ENCODE measurements at places on chromosomes 16 and 17.

GRCh38 chr17:10727192-10727591 lies 2.6 kb downstream of the TMEM220 start:
- no peak for DNase-seq

DNA sequence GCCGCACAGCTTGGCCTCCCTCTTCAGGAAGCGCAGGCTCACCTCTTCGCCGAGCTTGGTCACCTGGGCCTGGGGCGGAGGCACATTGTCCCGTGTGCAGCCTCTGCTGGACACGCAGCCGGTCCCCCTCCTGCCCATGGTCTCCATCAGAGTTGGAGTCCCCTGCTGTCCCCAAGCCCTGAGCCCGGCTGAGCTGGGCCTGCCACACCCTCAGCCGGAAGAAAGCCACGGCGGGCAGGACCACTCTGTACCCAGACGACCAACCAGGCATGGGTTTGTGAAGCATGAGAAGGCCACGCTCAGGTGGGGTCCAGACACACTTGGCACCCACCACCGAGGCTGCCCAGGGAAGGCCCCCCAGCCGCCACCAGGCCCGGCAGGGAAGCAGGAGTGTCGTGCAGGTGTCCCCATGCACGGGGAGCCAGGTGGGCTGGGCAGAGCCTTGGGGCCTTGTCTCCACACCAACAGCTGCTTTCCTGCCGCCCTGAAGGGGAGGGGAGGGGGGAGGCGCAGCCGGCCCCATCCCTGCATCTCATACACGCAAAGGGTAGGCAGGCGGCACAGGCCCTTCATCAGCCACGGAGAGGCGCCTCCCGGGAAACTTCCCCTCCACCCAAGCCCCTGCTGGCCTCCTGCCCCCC lies 5.2 kb downstream of the CCDC154 start:
- DNase-seq = no peak

- DNase-seq = no peak
Observed at GRCh38 chr16:86398201-86398600, 112.1 kb upstream of the FOXF1 start.

GRCh38 chr17:48590607-48591161 lies 643 bp upstream of the HOXB3 start:
- DNase-seq = no peak

DNA sequence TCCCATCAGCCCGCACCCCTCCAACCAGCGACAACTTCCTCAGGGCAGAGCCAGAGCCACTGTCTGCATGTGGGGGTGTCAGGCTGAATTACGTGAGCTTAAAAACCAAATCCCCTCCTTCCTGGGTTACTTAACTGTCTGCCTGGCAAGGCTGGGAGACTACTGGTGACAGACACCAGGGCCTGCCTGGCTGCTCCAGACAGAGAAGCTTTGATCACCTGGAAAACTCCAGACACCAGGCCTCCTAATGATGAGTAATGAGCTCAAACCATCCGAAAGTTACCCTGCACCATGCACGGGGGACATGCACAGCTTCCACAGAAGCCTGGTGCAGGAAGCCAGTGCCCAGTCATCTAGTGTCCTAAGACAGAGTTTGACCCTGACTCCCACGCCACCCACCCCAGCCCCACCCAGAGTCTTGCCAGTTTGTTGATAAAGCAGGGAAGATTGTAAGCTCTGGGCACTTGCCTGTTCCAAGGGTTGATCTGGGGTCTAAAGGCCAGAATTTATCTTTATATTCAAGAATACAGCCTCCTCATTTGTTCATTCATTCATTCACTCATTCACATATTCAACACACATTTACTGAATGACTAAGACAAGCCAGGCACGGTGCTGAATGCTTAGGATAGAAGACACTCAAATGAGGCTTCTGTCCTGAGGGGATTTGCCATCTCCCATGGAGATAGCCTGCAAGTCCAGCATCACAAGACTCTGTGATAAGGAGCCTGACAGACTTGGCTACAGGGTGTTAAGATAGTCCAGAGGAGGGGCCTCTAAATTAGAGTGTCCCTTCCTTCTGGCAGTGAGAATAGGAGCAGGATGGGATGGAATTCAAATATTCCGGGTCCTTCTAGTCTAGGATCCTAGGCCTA lies 7.2 kb upstream of the CCDC182 start:
- no peak for DNase-seq

GRCh38 chr17:43349142-43349541 lies 49.7 kb upstream of the ARL4D start:
- no peak for DNase-seq

- no peak for DNase-seq
Observed at GRCh38 chr17:11239379-11239970, 1.5 kb upstream of the SHISA6 start.

DNA sequence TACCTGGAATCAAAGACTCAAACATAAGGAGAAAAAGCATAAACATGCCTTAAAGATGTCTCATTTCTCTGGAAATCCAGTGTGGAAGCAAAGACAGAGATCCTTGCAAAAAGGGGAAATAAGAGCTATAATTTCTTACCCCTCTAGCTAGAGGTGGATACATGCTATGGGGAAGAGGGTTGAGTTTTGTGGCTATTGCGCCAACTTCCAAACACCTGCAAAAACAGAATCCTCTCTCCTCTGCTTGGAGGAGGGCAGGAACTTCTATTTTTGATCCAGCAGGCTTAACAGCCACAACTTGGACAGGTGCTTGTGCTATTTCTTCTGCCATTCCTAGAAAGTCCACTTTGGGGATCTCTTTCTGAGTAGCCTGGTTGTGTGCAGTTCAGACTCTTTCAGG lies 21.5 kb upstream of the NUDT7 start:
- DNase-seq = no peak

DNA sequence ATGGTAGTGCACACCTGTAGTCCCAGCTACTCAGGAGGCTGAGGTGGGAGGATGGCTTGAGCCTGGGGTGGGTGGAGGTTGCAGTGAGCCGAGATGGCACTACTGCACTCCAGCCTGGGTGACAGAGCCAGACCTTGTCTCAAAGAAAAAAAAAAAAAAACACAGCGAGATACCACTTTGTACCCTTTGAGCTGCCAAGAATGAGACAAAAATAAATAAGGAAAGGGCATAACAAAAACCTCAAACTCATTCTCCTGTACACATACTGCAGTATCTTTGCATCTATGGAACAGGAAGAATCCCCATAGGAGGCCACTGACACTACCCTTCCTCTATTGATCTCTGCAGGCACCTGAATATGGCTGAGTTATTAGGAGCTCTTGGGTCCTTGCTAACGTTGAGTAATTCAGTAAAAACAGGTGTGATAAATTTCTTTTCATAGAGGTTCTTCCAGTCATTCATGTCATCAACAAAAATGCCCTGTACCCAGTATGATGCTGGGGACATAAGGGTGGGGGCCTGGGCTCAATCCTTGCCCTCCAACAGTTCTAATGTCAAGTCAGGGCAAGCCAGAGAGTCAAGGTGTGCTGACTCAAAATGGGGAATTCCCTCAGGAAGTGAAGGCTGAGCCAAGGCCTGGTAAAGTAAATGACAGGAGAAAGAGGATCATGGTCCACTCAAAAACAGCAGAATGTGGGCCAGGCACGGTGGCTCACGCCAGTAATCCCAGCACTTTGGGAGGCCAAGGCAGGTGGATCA lies 26.9 kb downstream of the RANBP10 start:
- no peak for DNase-seq

GRCh38 chr16:87253536-87253935 lies 63.7 kb downstream of the C16orf95 start:
- DNase-seq = no peak

DNA sequence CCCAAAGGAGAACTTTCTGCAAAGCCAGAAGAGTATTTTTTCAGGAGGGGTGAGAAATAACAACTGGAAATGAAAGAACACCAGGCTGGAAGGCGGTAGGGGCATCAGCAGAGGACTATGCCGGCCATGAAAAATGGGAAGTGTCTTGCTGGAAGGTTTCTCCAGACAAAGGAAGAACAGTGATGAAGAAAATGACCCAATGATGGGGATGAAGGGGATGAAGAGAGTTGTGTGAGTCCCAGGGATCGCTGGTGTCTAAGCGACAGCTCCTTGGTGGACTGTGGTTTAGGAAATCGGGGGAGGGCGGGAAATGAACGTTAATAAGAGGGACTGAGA lies 623 bp downstream of the TTLL6 start:
- DNase-seq = no peak

- DNase-seq = no peak
Observed at GRCh38 chr16:77549876-77550275, 115.0 kb upstream of the ADAMTS18 start.

DNA sequence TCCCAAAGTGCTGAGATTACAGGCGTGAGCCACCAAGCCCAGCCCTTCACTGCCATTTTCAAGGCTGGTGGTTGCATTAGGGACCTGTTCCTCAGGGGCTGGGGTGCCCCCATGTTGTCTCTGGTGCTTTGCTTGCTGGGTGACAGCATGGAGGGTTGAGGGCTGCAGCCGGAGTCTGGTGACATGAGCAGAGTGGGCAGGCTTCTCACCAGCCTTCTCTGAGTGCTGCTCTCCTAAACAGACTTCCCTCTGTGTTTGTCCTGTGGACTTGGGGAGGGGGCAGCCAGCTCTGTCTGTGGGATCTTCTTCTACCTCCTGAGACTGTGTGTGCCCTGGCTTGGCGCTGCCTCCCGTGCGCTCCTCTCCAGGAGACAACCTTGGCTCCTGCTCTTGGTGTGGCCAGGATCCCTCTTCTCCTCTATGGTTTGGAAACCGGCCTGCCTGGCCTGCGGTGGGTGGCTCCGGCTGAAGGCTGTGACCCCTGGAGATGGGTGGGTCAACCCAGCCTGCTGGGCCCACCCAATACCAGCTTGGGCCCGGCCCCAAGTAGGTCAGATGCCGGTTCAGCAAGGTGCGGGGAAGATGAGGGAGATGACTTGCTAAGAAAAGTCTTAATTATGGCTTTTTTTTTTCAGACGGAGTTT lies 72.1 kb downstream of the PDPK1 start:
- no peak for DNase-seq

DNA sequence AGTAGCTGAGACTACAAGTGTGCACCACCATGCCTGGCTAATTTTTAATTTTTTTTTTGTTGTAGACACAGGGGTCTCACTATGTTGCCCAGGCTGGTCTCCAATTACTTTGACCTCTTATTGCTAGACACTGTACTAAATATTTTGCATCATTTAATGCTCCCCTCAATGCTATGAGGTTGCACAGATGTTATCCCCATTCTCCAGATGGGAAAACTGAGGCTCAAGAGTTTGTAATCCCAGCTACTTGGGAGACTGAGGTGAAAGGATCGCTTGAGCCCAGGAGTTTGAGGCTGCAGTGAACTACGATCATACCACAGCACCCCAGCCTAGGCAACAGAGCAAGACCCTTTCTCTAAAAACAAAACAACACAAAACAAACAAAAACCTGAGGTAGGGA lies 443.3 kb upstream of the C16orf82 start:
- no peak for DNase-seq

DNA sequence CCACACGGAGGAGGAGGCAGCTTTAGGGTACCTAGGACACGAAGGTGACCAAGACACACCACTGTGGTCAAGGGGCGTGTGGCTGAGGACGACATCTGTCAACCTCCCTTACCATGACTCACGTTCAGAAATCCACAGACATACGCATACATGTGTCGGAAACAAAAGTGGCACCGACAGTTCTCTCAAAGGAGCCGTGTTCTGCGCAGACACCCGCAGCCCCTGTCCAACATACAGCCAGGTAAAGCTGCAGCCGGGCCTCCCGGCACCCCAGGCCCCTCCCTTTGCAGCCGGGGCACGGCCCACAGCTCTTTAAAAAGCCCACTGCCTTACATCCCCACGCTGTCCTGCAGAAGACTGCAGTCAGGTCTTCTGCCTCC lies 40.5 kb upstream of the KLHDC4 start:
- DNase-seq = no peak

DNA sequence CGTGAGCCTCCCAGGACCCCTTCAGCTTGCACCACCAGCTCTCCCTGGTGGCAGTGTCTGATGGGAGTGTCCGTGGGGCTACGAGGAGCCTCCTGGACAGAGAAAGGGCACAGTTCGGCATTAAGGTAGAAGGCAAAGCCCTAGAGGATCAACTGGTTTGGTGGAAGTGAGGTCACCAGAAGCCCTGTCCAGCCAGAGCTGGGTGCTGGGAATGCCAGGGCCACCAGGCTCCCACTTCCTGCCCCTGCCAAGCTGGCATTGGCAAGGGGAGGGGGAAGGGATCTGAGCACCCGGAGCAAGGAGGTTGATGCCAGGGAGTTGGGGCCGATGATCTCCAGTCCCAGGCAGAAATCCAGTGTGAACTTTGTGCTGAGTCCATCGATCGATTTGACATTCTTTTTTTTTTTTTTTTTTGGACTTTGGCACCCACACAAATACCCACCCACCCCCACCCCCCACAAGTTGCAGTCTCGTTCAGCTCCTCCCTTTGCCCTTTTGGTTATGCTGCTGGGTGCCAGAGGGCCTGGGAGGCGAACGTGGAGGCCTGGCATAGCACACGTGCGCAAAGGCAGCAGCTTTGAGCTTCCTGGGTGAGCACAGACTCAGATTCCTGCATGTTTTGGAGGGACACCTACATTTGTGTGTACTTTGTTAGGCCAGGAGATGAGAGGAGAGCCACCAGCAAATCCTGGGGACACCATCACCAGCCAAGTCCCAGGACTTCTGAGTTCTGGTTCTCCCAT lies 2.1 kb downstream of the NHERF1 start:
- DNase-seq = no peak

GRCh38 chr16:79554912-79555311 lies 45.6 kb downstream of the MAF start:
- no peak for DNase-seq

- DNase-seq = peak; percentile 64
Observed at GRCh38 chr17:61410141-61411010, 10.7 kb downstream of the TBX2 start.

DNA sequence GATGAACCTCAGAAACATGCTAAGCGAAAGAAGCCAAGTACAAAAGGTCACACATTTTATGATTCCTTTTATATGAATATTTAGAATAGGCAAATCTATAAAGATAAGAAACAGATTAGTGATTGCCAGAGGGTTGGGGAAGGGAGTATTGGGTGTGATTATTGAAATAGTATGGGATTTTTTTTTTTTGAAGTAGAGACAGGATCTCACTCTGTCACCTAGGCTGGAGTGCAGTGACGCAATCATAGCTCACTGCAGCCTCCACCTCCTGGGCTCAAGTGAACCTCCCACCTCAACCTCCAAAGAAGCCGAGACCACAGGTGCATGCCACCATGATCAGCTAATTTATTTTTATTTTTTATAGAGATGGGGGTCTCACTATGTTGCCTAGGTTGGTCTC lies 35.7 kb downstream of the MEOX1 start:
- DNase-seq = no peak

- DNase-seq = no peak
Observed at GRCh38 chr16:85231959-85232358, 119.7 kb upstream of the CIBAR2 start.

- DNase-seq = no peak
Observed at GRCh38 chr17:3794557-3795389, 6.2 kb downstream of the ITGAE start.

DNA sequence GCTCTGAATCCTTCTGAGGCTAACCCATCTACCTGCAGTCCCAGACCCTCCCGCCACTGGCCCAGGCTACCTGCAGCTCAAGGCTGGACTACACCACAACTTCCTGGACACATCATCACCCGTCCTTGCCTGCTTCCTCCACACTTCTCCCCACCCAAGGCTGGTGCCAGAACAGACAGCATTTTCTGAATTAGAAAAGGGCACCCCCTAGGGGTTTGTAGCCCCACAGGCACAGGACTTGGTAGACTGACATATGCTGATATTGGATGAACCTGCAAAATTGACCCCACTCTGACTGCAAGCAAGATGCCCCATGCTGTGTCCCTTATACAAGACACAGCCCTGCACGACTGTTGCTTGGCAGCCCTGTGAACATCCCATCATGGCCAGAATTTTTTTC lies 271.5 kb upstream of the C16orf82 start:
- DNase-seq = peak; percentile 24

GRCh38 chr17:9924735-9925191 lies 19.7 kb upstream of the RCVRN start:
- no peak for DNase-seq
